ENCODE measurements at places on chromosomes 6 and 20.

GRCh38 chr6:15036690-15037245 lies 209.1 kb upstream of the JARID2 start:
- no peak for DNase-seq

GRCh38 chr6:148461986-148462577 lies 119.4 kb downstream of the SASH1 start:
- DNase-seq: no peak

- DNase-seq: no peak
These were observed 61.3 kb upstream of the PMEPA1 start for GRCh38 chr20:57770852-57771720.

DNA sequence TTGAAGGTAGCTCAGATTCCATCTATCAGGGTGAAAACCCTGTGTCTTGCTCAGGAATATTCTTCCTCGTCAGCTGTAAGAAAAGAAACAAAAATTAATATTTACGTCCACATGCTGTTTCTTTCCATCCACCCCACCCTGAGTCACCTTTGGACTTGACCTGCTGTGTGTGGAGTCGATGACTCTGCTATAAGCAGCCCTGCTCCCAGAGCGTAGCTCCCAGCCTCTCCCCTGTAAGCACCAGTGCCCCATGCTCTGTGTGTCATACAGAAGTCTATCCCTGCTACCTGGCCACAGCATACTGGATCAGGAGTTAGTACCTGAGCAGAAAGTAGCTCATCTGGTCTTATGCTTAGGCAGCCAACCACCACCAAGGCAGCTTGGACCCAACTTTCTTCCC lies 223.6 kb downstream of the SOD2 start:
- DNase-seq: no peak

DNA sequence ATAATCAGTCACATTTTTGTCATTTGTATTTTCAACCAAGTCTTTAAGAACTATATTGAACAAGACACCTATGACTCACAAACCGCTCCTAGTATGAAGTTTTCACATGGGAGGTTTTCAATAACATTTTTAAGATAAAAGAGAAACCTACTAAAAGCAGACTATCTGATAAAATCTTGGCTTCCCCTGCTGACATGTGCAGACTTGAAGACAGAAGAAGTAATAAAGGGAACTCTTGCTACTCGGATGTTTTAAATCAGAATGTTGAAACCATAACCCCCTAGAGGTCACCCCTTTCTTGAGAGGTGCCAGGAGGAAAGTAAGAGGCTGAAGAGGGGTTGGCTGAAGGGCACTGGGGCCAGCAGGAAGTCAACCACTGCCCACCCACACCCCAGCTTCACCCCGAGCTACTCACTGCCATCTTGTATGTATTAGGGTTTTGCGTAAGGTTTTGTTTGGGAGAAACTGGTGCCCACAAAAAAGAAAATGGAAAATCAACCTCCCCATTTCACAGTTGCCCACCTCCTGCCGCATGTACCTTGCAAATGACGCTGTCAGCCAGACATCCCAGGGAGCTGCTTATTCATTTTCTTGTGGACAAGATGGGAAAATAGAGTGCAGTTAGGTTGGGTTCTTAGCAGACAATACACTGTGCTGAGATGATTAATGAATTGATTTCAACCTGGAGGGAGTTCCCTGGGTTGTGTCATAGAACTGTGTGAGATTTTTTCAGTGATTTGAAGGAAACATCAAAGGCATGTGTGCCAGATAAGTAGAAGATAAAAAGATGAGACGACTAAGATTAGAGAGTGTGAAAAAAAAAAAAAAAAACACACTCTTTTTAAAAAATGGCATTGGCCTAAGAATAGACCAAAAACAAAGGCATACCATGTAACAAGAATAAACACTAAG lies 83.2 kb upstream of the TAB2 start:
- no peak for DNase-seq

Measured in stimulated activated CD4-positive, alpha-beta T cell treated with anti-CD3 and anti-CD28 coated beads, TNF-alpha, amount 100 ng/mL, for 24 hours (primary cell).